ENCODE measurements at places on chromosomes 3 and 15.

GRCh38 chr3:156862338-156862737, 36.2 kb downstream of the LEKR1 start:
- no peak for DNase-seq

DNA sequence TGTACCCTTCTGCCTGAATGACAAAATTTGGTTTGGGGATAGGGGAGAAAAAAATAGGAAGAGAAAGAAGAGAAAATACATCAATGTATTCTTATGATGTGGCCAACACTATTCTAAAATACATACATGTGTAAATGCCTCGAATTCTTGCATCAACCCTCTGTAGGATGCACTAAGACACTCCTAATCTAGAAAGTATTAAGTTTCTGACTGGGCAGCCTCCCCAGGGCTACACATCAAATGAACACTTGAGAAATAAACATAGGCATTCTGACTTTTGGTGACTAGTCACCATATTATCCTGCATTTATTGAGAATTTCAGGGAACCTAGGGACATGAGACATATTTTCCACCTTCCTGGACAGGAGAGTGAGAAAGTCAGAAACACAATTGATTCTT, 109.2 kb downstream of the CPNE4 start:
- DNase-seq = no peak

DNA sequence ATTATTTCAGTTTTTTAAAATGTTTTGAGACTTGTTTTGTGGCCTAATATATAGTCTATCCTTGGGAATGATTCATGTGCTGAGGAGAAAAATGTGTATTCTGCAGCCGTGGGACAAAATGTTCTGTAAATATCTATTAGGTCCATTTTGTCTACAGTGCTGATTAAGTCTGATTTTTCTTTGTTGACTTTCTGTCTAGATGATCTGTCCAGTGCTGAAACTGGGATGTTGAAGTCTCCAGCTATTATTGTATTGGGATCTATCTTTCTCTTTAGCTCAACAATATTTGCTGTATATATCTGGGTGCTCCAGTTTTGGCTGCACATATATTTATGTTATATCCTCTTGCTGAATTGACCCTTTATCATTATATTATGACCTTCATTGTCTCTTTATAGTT, 85.2 kb downstream of the UBE2E2 start:
- DNase-seq = no peak

GRCh38 chr3:72738752-72739530, 109.3 kb downstream of the SHQ1 start:
- peak; percentile 57 for DNase-seq

Data from activated T-helper 1 cell treated with anti-CD3 and anti-CD28 coated beads, Interleukin-2, amount 50 U/mL, for 16 hours (primary cell).